Stimulated activated CD4-positive, alpha-beta T cell treated with anti-CD3 and anti-CD28 coated beads, TNF-alpha, amount 100 ng/mL, for 1 hour (primary cell): ENCODE measurements at places on chromosomes 3 and 15.

GRCh38 chr3:39205131-39205530 is 12.7 kb upstream of the XIRP1 start:
- DNase-seq, result no peak

DNA sequence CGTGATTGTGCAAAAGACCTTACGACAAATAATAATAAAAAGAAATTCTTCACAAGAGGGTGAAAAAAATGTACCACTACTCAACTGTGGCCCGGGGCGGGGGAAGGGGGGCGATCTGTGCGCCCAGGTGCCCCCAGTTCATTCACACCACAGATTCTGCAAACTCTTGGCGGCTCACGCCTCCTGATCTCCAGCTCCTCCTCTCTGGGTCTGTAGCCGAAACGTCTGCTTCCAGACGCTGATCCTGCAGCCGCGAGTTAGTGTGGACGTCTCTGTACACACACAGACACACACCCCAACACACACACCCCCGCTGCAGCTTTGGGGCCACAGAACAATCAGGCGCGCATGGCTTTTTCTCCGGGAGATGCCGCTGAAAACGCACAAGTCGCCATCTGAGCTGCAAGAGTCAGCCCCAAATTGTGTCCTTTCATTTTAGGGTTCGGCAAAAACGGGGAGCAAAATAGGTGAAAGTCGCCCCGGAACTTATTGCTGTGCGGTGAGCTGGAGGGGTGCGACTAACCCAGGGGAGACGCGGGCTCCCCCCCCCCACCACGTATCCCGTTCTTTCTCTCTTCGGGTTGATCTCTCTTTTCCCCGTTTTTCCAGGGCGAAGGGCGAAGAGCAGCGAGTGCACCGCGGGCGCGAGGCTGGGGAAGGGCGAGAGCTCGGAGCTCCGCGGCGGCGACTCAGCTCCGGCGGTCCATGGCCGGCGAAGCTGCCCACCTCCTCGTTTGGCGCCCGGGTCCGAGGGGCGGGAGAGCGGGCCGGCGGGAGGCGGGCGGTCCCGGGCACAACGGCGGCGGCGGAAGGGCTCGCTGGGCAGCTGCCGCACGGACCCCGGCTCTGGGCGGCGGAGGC is 505 bp upstream of the WNT5A start:
- DNase-seq, result no peak

DNA sequence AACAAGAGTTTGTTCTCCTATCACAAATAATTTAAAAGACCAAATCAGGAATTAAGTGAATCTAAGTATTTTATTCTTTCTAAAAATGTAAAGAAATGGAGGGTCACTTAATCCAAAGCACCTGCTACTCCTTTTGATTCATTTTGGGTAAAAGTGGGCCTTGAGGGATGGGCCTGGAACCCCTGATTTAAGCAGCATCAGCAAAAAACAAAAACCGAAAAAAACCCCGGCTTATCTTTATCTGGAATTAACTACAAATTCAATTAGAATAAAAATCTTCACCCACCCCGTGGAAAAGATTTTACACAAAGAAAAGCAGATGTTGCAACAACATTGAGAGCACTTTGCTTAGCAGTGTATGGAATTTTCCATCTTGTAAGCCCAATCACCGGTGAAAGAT is 1018.2 kb downstream of the MCTP2 start:
- DNase-seq, result no peak

- DNase-seq, result no peak
Measured at GRCh38 chr3:74562558-74563269, 51.7 kb downstream of the CNTN3 start.

DNA sequence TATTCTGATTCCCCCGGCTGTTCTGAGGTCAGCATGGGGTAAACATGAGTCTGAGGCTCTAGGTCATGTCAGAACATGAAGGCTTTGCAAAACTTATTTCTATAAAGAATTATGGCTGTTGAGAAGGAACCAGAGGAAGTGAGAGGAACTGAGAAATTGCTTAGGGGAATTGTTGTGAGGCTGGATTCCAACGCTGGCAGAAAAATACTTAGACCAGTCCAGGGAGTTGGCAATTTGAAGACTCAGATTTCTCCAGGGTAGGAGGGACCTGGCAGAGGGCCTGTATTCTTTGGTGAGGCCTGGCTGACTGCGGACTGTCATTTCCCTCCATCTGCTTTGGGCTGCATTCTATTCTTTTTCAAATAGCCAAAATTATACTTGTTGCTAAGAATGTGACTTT is 155.5 kb downstream of the PLD1 start:
- DNase-seq, result no peak

GRCh38 chr3:120450600-120451271 is at the start of gene FSTL1:
Gene FSTL1 (minus strand): TSS chr3:120450992. CDS start chr3:120450746, 246 bp downstream.
- DNase-seq, result no peak

- no peak for DNase-seq
Measured at GRCh38 chr3:123229145-123229544, 27.4 kb downstream of the SEC22A start.

GRCh38 chr3:104672331-104672730 is 694.4 kb upstream of the ALCAM start:
- DNase-seq, result no peak

GRCh38 chr3:61250784-61251173 is 473 bp downstream of the FHIT start:
- peak; percentile 4 for DNase-seq

DNA sequence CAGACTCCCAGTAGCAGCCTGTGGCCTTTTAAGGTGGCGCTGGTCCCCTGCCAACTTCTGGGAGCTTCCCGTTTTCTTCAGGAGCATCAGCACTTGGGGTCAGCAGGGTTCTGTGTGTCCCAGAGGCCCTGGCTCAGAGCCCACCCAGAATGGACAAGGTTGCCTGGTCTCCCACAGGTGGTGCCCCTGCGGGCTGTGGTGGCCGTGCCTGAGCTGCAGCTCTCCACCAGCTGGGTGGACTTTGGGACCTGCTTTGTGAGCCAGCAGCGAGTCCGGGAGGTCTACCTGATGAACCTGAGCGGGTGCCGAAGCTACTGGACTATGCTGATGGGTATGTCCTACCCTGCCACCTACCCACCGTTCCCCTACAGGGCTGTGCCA is 15.5 kb downstream of the ACAA1 start:
- no peak for DNase-seq

DNA sequence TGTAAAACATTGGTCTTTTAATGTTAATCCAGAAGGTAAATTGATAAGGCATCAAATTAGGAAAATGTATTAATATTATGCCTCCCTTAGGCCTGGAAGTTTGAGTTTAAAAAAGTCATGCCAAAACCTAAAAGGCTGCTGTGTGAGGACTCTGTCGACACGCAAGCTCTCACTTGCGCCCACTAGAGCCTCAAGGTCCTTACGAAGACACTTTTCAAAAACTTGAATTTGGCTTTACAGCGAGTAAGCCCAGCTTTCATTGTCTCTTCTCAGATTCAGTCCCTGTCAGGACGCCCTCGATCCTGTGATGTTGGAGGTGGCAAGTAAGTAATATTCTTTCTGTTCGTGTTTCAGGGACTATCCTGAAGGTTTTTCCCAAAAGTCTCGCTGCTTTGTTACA is 89.7 kb downstream of the CRTC3 start:
- no peak for DNase-seq
